ENCODE measurements at places on chromosomes 4 and X. TPM values are rescaled to one million over a fixed set of nuclear protein-coding genes. Genes with fewer than 3 reads are reported as not detected.

The FRMD7 gene
- not detected for polyA plus RNA-seq

The SGMS2 gene
- 9.2 TPM for polyA plus RNA-seq

The SFRP2 gene
- polyA plus RNA-seq = 1.1 TPM

The BEX3 gene
- polyA plus RNA-seq = 82.2 TPM

The TMEM144 gene
- polyA plus RNA-seq = 120 TPM

The SSX4B gene
- polyA plus RNA-seq = not detected

DNA sequence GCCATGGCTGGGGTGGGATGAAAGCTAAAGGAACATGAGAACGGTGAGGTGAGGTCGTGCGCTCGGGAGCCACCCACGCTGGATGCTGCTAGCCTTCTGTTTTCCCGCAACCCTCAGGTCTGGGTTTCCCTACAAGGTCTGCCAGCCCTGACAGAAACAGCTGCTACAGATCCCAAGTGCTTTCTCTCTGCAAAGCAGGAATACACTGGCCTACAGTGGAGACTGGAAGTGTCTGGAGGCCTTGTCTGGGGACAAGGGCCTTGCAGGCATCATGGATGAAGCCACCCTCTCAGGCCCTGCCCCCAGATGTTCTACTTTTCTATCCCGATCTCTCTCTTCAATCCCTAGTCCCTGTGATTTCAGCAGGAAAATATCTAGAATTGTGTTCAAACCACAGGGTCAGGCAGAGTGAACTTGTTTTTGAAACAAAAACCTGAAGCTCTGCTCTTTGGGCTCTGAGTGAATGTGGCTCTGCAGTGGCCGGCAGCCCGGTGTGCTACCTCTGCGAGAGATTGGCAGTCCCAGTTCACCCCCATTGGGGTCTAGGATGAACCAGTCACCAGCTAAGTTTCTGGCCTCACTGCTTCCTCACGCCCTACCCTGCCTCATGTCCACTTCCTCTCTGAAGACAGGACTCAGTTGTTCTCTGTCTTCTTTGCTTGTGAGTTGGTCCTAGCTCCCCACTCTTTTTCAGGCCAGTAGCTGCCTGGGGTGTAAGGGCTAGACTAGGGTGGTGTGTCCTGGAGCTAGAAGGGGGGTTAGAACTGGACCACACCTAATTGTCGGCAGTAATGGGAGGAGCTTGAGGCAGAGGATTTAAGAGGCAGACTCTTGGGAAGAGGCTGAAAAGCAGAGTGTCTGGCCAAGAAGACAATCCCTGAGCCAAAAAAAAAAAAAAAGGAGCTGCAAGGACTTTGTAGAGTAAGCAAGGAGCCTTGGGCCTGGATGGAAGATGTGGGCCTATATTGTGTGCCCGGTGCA lies 89.6 kb downstream of the RTL5 start:
- H3K27ac ChIP-seq = peak overlapping the region; percentile 3
- no peak overlapping the region for H3K4me3 ChIP-seq
- H3K4me1 ChIP-seq = no peaks in the 10 kb centered on the region
- DNase-seq = no peak
- no peaks in the 10 kb centered on the region for H3K36me3 ChIP-seq
- H3K27me3 ChIP-seq = no peaks in the 10 kb centered on the region

The P2RY4 gene
- not detected for polyA plus RNA-seq

The SHISA3 gene
- 0.45 TPM for polyA plus RNA-seq

- H3K27ac ChIP-seq = no peak overlapping the region
- no peaks in the 10 kb centered on the region for H3K36me3 ChIP-seq
- H3K27me3 ChIP-seq = no peaks in the 10 kb centered on the region
- H3K4me1 ChIP-seq = no peaks in the 10 kb centered on the region
- DNase-seq = peak; percentile 39
Observed at GRCh38 chr4:72701987-72702819, 133.2 kb upstream of the ADAMTS3 start.

GRCh38 chr4:6229671-6230501 lies 29.5 kb upstream of the JAKMIP1 start:
- H3K27me3 ChIP-seq = no peaks in the 10 kb centered on the region
- H3K4me1 ChIP-seq = no peaks in the 10 kb centered on the region
- DNase-seq = no peak
- H3K4me3 ChIP-seq = no peak overlapping the region
- H3K27ac ChIP-seq = no peak overlapping the region
- H3K36me3 ChIP-seq = no peaks in the 10 kb centered on the region

The MED12 gene
- 9.6 TPM for polyA plus RNA-seq

The ADGRG4 gene
- polyA plus RNA-seq = 0.43 TPM

Measured in small intestine (tissue), 16 donors.